Suprapubic skin (tissue), 4 donors: ENCODE measurements at places on chromosomes 6 and 20.

DNA sequence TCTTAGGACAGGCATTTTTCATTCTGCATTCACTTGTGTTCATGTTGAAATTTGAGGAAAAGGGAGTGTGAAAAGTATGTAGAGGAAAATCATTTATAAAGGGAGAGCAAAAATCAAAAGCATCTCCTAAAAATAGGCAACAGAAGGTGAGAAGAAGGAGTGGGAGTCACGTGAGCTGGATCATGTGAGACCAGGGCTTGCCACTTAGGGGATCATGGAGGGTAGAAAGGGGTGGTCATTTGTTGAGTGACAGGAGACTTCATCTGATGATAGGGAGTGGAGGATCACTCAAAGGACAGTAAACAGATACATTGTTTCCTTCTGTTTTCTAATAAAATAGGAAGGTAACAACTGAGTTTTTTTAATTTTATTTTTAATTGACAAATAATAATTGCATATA lies 17.1 kb downstream of the RBM24 start:
- no peak for DNase-seq

- DNase-seq: no peak
Observed at GRCh38 chr6:18047406-18047805, 60.0 kb upstream of the KIF13A start.

DNA sequence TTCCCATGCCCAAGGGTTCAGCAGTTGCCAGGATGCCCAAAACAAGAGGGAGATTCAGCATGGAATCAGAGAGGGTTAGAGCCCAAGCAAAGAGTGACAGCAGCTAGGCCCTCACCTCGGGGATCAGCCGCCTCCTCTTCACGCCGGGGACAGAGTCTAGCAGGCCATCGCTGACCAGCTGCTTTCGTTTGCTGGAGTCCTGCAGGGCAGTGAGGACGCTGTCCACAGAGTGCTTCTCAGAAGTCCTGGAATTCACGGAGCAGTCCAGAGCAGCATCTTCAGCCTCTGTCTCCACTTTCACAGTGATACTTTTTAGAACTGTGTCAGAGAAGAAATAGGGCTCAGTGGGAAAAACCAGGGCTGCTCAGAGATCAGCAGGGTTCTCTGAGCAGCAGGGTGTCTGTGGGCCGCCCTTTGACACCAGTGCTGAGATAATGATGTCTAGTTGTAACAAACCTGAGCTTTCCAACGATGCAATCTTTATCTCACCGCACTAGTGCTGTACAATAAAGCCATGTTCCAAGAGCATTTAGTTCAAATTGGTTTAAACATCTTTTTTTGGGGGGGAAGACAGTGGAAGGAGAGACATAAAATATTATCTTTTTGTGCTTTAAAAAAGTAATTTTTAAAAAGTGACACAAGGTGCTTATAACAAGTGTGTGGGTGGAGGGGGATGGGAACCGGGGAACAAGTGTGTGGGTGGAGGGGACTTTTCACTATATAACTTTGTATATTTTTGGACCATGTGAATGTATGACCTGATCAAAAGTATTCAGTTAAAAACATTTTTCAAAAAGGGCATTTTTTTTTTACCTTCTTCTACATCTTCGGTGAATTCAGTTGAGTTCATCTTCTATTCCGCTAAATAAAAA lies 16.6 kb downstream of the BEND3 start:
- DNase-seq: no peak

DNA sequence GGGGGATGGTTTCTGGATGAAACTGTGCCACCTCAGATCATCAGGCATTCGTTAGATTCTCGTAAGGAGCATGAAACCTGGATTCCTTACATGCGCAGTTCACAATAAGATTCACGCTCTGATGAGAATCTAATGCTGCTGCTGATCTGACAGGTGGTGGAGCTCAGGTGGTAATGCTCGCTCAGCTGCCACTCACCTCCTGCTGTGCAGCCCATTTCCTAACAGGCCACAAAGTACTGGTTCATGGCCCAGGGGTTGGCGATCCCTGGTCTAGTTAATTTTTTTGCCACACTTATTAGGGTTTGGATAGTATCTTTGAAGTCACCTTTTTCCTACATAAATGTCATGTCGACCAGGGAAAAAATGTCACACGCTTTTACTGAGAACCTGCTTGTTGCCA lies 96.8 kb upstream of the MLIP start:
- no peak for DNase-seq

DNA sequence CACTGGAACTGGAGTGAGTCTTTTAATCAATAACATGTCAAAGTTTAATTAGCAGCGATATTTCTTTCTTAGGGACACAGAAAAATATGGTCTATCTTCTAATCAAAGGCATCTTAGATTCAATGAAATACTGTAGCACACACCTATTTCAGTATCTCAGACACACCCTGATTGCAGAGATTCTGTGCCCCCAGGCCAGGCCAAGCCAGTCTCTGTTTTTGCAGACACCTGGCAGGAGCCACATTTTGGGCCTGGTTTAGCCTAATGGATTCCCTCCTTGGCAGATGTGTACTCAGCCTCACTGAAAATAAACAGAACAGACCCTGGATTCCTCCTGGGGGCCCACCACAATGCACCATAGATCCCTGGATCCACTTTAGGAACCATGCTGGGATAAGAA lies 74.8 kb downstream of the LRFN2 start:
- no peak for DNase-seq
